ENCODE measurements at places on chromosomes 3 and 15.

- no peak for DNase-seq
These were observed 25.4 kb downstream of the DENND4A start for GRCh38 chr15:65766422-65767263.

DNA sequence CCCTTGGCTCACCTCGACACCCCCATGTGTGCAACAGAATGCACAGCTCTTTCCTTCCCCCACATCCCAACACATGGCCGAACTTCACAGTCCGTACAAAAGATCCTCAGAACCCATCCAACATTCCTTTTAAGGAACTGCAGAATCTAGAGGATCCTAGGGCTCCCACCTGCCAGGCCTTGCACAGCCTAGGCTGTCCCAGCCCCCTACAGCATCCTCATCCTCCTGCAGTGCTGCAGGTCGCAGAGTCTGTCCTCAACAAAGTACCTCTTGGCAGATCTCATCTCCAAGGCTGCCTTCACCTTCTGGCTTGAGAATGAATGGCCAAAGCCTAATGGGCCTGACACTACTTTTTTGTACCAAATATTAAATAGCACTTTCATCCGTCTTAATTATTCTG lies 19.8 kb downstream of the PRR23E start:
- no peak for DNase-seq

DNA sequence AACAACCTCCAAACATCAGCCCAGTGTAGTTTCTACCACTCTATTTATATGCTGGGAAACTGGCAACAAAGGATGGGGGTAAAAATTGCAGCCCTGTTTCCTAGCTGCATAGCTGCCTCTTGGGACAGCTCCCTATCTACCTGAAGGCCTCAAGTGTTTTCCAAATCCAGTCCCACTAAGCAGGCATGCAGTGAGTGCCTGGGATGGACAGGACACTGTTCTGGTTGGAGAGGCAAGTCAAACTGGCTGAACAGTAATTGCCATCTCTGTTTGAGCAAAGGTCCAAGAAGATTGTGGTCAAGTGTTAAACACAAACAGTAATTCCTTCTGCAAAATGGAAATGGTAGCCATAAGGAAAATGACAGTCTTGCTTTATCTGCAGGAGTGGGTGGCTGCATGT lies 125.4 kb downstream of the FMN1 start:
- DNase-seq, result no peak

- DNase-seq, result peak; percentile 2
These were observed 290.5 kb downstream of the KBTBD8 start for GRCh38 chr3:67288466-67289106.

- DNase-seq, result no peak
These were observed 189.0 kb downstream of the DIPK2A start for GRCh38 chr3:144160627-144161026.

DNA sequence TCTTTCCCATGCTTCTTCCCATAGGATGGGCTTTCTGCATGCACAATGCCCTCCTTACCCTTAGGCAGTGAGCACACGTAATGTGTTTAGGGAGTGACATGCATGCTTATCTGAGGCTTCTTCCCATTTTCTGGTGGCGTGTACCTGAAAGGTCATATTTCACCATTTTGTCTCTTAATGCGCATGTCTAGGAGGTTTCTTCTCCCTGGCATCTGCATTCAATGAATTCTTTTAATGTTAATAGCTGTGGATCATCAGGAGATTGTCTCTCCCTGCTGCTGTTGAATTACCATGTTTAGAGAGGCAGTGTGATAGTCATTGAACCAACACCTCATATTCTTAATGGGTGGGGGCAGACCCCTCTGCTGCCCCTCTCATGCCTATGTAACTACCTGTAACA lies 205.6 kb upstream of the SGO1 start:
- no peak for DNase-seq

GRCh38 chr3:168973897-168974296 lies 689.6 kb downstream of the MECOM start:
- DNase-seq, result no peak

DNA sequence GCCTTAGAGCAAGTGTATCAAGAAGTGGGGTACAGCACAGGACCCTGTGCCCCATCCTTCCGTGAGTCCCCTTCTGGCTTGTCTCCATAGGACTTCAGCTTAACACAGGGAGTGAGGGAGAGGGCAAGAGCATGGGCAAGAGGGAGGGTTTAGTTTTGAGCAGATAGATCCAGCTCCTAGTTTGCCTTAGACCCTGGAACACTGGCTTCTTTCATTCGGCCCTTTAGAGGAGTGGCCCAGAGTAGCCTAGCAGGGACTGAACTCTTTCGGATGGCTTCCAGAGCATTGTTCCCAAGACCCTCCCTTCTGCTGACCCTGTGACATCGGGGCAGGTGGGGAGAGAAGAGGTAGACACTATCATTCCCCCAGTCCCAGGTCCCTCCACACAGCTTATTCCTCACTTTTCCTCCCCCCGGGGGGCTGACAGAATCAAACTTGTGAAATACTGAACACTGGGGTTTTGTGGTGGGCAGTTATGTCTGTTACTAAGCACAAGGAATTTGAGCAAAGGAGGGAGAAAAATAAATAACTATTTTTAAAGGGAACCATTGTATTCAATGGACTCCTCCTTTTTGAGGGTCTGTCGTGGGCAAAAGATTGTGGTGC lies 289.6 kb upstream of the C2CD4B start:
- DNase-seq, result no peak

- peak; percentile 46 for DNase-seq
These were observed 520.6 kb downstream of the MFSD1 start for GRCh38 chr3:159322322-159322939.

DNA sequence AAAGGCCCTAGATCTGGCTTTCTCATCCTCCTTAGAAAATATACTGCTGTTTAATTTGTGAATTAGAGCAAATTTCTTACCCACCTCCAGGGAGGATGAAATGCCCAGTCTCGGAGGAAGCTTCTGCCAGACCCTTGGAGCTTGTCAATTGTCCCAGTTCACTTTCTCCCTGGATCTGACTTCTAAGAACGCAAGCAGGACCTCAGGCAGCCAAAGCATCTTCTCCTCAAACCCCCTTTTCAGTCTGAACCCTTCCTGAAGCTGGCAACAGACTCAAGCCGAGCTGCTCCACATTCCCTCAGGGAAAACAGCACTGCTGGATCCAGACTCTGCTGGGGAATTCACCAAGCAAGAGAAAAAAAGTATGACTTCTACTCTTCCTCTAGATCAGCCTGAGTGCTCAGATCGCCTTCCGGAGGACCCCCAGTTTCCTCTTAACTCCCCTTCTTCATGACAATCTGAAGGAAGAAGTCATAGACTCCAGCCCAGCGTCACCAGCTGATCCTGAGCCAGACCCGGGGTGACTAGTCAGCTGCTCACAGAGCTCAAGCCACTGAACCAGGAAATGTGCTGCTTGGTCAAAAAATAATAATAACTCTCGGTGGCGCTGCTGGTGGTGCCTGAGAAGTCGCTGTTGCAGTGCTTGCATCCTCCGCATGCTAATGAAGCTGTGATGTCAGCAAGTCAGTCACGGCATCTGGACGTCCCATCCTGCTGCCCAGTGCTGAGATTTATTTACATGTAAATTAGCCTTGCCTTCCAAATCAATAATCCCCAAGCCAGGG lies at the start of gene PRICKLE2:
Gene PRICKLE2 (minus strand): TSS at position 641 of the 785 bp plus-strand sequence. CDS start 26,539 bp downstream, outside the sequence.
- DNase-seq, result no peak

DNA sequence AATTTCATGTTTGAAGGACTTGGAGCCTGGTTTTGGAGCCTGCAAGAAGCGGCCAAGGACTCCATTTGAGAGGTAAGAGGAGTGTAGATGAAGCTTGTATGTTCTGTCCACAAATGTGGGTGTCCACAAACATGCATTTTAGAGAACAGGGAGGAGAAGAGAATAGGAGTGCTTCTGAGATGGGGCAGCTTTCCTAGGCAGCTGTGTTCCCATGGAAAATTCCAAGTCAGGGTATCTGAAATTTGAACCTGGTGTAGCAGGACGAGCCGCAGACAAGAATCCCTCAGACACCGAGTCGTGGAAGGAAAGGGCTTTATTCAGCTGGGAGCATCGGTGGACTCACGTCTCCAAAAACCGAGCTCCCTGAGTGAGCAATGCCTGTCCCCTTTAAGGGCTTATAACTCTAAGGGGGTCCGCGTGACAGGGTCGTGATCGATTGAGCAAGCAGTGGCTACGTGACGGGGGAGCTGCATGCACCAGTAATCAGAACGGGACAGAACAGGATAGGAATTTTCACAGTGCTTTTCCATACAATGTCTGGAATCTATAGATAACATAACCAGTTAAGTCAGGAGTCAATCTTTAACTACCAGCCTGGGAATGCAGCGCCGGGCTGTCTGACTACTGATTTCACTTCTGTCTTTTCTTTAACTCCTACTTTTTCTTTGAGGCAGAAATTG lies 71.4 kb upstream of the WDR72 start:
- DNase-seq, result no peak

- no peak for DNase-seq
These were observed 43.2 kb upstream of the UBE2E2 start for GRCh38 chr3:23159929-23160328.

DNA sequence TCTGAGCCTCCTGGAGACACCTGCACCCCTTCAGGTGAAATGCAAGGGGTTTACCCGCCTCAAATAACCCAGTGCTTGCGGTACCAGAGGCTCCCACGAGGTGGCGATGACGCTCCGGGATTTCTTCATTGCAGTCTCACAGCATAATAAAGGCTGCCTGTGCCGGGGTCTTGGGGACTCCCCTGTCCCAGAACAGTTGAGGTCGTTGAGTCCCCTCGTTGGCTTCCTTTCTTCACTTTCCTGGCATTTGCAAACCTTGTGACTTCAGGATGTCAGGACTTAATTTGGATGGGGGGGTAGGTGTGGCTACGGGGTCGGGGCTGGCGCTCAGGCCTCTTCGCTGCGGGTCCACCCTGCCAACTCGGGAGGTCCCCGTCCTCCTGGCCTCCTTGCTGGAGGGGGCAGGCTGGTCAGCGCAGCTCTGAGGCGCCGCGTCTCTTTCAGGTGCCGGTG lies 1.3 kb downstream of the GNAT1 start:
- peak; percentile 70 for DNase-seq

DNA sequence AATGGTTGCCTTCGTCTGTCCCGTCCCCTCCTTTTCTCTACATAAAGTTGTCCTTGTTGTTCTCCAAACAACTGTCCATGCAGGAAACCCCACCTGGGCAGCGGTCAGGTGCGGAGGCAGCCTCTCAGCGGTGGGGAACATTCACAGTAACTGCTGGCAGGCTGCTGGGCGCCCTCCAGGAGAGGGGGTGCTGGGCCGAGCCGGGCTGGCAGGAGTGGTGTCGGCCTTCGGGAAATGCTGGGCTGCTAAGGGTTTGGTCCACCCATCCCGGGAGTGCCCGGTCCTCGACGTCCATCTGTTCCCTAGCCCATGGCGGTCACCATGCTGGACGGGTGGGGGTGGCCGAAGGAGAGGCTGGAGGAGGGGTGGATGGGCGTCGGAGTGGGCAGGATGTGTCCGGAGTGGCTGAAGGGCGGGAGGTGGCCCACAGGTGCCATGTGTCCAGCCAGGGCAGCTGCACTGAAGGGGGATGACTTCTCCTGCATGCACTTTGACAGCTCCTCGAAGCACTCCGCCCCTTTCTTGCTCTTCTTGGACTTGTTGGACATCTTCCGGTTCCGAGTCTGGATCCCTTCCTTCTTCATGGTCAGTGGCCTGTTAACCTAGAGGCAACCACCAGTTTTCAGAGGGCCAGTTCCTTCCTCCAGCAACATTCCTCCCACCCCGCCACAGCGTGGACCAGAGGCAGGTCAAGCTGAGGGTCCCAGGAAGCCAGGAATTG lies 12.1 kb downstream of the GATA2 start:
- DNase-seq, result no peak

GRCh38 chr3:187196573-187197334 lies 532 bp upstream of the RTP1 start:
- DNase-seq, result no peak

- DNase-seq, result no peak
These were observed 54.6 kb downstream of the PPM1L start for GRCh38 chr3:160810362-160811236.

All from NB4 (cell line).